ENCODE measurements at places on chromosomes 6 and 20.

GRCh38 chr6:145668844-145669243 lies 66.5 kb downstream of the EPM2A start:
- DNase-seq, result no peak

- no peak for DNase-seq
These were observed 12.4 kb downstream of the FRS3 start for GRCh38 chr6:41767112-41767833.

DNA sequence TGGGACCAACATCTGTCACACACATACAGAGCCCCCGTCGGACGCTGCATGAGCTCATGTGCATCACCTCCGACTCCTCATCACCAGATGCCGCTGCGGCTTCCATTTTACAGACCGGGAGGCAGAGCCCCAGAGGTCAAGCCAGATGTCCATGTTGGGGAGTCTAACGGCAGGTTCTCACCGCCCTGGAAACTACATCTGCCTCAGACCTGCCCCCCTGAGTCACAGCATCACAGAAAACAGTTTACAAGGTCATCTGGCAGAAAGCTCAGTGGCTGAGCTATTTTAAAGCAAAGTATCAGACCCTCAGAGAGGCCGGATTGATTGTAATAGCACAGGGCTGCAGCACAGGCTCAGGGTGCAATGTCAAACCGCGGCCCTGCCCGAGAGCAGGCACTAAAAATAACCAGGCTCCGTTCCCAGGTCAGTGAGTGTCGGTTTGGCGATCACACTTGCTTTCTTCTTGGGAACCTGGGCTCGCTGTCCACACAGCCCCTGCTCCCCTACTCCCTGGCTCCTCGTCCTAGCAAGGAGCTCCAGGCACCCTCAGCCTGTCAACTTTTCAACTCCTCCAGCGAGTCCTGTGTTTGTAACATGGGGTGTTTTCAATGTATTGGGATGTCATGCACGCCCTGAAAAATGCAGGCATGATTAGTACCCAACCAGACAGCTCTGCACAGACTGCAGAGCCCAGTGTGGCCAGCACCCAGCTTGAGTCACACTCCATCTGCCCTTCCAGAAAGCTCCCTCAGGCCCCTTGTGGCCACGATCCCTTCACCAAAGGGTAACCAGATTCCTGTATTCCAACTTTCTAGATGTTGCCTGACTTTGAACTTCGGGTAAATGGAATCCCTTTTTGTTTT lies 264.5 kb downstream of the CDH4 start:
- DNase-seq, result no peak

GRCh38 chr6:34979994-34980393 lies 90.9 kb downstream of the ANKS1A start:
- DNase-seq, result no peak

DNA sequence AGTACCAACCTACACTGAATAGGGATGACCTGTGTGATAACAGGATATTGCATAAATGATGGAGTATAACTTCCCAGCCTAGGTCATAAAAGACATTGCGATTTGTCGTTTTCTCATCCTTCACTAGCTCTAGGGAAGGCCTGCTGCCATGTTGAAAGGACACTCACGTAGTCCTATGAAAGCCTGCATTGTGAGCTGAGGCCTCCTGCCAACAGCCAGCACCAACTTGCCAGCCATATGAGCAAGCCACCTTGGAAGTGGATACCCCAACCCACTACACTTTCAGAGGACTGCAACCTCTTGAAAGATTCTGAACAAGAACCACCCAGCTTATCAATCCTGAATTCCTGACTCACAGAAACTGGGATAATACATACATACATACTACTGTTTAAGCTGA lies 3.5 kb upstream of the PANK2 start:
- DNase-seq, result no peak

DNA sequence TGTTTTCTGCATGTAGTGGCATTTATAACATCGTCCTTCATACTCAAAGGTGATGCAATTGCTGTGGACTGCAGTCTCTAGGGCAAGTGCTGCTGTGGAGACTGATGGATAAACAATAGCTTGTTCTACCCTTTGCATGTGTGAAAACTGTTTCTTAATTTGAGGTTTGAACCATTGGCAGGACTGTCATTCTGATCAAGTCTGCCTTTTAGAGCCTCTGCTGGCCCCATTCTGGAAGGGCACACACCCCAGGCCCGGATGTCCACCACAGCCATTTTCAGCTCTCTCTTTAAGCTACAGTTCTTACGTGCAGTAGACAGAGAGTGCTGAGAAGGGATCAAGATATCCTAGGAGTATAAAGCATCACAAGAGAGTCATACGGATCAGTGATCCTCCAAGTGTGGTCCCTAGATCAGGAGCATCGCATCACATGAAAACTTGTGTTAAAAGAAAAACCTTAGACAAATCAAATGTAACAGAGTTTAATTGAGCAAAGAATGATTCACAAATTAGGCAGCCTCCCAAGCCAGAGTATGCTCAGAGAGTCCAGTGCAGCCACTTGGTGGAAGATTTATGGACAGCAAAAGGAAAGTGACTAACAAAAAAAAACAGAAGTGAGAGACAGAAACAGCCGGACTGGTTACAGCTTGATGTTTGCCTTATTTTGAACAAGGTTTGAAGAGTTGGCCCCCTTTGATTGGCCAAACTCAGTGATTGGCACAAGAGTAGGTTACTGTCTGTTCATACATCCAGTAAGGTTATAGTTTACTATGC lies 52.0 kb downstream of the FRK start:
- no peak for DNase-seq

DNA sequence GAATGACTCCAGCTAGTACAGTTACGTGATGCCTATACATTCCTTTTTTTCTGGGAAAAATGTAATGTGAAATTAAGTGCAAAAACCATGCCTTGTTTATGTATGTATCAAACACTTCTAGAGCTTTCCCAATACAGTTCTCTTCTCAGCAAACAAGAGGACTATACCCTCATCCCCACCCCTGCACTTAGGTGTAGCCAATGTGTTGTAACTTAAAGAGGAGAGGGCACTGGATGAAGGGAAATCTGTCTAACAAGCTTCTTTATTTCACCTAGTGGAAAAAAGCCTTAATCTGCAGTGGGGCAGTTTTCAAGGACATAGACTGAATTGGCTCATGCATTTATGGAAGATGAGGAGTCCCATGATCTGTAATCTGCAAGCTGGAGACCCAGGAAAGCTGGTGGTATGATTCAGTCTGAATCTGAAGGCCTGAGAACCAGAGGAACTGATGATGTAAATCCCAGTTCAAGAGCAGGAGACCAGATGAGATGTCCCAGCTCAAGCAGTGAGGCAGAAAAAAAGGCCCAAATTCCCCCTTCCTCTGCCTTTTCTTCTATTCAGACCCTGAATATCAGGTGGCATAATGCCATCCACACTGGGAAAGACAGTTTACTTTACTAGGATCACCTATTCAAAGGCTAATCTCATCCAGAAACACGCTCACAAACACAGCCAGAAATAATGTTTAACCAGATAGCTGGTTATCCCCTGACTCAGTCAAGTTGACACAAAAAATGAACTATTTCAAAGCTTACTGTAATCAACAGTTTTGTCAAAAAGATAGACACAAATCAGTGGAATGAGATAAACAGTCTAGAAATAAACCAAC lies 25.8 kb upstream of the SLC17A3 start:
- no peak for DNase-seq

GRCh38 chr6:20447581-20448132 lies 46.0 kb downstream of the E2F3 start:
- no peak for DNase-seq

- DNase-seq, result no peak
These were observed 52.9 kb upstream of the FABP7 start for GRCh38 chr6:122726649-122727048.

- DNase-seq, result no peak
These were observed 291.4 kb downstream of the PLCB1 start for GRCh38 chr20:8423482-8423881.

- DNase-seq, result no peak
These were observed 11.9 kb downstream of the CD40 start for GRCh38 chr20:46129955-46130481.

DNA sequence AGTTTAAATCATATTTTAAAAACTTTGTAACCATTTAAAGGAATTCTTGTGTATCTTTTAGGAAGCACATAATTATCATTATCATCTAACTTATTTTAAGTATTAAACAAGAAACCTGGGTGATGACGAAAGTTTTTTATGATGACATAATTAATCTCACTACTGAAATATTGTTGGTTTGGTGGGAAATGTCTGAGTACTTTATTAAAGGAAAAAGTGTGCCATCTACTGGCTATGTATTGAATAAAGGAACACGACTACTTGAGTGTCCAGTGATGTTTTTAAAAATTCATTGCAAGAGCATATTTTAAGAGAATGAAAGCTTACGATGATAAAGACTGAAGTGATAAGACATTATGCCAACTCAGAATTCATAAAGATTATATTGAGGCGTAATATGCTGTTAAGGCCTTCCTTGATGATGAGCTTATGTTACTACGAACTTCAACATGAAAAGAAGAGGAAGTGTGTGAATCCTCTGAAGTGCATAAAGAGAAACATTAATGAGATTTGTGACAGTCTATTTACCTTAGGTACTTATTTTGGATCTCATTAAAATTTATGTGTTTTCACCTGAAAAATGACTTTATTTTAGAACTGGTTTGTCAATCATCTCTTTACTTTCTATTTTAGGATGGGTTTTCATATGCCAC lies 12.0 kb upstream of the TRMT11 start:
- DNase-seq, result no peak

DNA sequence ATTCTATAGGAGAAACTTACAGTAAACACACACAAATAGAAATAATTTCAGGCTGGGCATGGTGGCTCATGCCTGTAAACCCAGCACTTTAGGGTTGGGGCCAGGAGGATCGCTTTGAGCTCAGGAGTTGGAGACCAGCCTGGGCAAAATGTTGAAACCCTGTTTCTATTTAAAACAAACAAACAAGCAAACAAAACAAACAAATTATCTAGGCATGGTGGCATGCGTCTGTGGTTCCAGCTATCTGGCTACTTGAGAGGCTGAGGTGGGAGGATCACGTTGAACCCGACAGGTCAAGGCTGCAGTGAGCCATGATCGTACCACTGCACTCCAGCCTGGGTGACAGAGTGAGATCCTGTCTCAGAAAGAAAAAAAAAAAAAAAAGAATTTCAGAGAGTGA lies 64.0 kb downstream of the NHLRC1 start:
- no peak for DNase-seq

- no peak for DNase-seq
These were observed 184.7 kb downstream of the MYLK4 start for GRCh38 chr6:2566048-2566447.

- DNase-seq, result no peak
These were observed 332.8 kb downstream of the CDH4 start for GRCh38 chr20:61584851-61585250.

DNA sequence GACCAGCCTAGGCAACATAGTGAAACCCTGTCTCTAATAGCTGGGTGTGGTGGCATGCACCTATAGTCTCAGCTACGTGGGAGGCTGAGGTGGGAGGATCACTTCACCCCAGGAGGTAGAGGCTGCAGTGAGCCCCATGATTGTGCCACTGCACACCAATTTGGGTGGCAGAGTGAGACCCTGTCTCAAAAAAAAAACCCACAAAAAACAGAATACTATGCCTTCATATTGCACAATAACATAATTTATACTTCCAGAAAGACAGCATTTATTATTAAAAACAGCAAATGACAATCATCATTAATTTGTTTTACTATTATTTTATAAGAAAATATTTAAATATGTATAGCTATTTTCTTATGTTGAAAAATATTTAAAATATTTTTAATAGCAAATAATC lies 30.0 kb upstream of the CARMIL1 start:
- DNase-seq, result no peak

DNA sequence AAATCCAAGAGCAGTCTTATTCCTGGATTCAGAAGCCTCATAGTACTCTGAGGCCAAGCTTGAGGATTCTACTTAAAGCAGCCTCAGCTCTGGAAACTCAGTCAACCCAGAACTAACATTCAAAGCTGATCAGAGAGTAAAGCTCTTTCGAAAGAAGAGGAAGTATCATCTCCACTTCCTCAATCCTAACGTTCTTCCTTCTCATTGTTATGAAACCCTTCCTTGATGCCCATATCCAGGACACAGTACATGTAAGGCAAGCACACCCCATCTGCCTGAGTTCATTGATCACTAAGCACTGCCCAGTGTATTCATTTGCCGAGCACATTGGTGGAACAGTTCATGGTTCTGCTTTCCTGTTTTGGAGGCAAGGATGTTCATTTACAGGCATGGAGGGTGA lies at the start of gene IPCEF1:
TSS of gene IPCEF1 (minus strand) at position 114 of the 400 bp plus-strand sequence. CDS start 90,856 bp downstream, outside the sequence.
- no peak for DNase-seq

Measured in stimulated activated CD4-positive, alpha-beta T cell treated with anti-CD3 and anti-CD28 coated beads, Interleukin-4, amount 100 ng/mL, for 1 hour (primary cell).